Left ventricle myocardium inferior (tissue), 1 donor: ENCODE measurements at places on chromosomes 12 and 14. TPM values are rescaled to one million over a fixed set of nuclear protein-coding genes. Genes with fewer than 3 reads are reported as not detected.

DNA sequence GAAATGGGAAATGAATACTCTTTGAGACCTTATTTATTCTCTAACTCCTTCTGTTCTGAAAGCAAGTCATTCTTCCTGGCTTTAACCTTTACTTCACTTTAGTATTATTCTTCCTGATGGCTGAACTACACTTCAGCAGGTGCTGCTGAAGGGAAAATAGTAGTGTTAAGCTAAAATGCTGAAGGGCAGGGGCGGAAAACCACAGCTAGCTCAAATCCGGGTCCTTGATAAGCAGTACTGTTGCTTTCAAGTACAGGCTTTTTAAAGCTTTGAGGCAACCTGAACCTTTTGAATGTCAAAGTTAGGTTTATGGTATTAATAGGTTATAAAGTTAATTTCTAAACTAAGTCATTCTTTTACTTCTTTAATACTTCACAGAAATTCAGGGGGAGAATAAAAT is 10.7 kb downstream of the CCDC196 start:
- no peak for DNase-seq

DNA sequence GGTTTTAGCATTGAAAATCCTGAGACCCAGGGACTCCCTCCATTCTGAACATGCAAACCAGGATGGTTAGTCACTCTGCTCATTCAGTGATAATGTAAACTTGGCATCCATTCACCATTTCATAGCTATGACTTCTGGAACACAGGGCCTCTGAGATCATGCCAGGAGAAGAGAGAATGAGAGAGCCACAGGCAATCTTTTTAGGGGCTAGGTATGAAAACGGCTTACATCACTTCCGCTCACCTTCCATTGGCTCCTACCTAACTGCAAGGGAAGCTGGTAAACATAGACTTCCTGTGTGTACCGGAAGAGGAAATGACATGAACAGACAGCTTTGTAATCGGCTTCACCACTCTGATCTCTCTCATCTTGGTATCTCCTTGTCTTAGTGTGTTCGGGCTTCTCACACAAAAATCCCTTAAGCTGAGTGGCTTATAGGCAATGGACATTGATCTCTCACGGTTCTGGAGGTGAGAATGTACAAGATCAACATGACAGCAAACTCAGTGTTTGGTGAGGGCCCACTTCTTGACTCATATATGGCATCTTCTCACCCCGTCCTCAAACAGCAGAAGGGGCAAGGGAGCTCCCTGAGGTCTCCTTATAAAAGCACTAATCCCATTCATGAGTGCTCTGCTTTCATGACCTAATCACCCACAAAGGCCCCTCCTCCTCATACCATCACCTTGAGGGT is 465.9 kb upstream of the TBX3 start:
- DNase-seq, result no peak

- no peak for DNase-seq
Measured at GRCh38 chr12:65122703-65123102, 1.6 kb upstream of the WIF1 start.

DNA sequence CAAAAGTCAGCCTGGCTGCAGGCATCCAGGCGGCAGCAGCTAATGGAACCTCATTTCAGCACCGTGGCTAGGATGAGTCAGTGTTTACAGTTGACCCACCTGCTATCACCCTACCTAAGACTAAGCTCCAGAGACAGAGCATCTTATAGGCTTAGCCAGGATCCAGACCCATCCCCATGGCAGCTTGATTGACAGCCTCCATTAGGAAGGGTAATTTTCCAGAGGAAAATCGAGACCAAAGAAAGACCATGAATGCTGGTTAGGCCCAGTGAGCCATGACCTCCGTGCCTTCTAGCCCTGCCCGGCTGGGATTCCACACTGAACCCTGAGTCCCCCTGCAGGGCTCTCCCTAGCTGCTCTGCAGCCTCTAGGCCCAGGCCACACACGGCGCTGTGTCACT is 38.7 kb downstream of the TUNAR start:
- no peak for DNase-seq

- no peak for DNase-seq
Measured at GRCh38 chr14:57637901-57638300, 144.2 kb upstream of the CCDC198 start.

HSPB8 gene
- 512 TPM for total RNA-seq

POU6F1 gene
- total RNA-seq, result 9.9 TPM

- no peak for DNase-seq
Measured at GRCh38 chr12:31494455-31494854, 96.5 kb downstream of the DENND5B start.

- DNase-seq, result no peak
Measured at GRCh38 chr12:95549392-95550084, 1.7 kb downstream of the USP44 start.

GRCh38 chr14:63276492-63277342 is 42.0 kb downstream of the GPHB5 start:
- no peak for DNase-seq

DNA sequence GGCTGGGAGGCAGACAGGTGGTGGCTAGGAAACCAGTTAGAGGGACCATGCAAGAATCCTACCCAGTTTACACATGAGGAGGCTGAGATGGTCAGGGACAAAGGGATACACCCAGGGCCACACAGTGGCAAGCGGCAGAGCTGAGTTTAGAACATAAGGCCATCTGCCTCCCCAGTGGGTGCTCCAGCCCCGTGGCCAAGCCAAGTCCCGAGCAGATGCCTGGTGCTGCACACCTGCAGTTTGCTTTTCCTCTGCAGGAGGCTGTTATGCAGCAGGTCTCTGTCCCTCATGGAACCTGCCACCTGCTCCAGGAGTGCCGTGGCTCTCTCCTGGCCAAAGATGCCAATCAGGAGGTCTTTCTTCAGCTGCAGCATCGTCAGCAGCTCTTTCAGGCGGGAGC is 70.8 kb downstream of the SYNE3 start:
- DNase-seq, result no peak

- no peak for DNase-seq
Measured at GRCh38 chr14:39368261-39368959, 63.8 kb downstream of the FBXO33 start.

DNA sequence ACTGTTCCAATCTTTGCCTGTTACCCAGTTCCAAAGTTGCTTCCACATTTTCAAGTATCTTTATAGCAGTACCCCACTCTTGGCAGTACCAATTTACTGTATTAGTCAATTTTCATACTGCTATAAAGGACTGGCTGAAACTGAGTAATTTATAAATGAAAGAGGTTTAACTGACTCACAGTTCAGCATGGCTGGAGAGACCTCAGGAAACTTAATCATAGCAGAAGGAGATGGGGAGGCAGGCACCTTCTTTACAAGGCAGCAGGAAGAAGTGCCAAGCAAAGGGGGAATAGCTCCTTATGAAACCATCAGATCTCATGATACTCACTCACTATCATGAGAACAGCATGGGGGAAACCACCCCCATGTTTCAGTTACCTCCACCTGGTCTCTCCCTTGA is 215.0 kb downstream of the SNAPC1 start:
- no peak for DNase-seq

CLEC9A gene
- total RNA-seq, result not detected

- DNase-seq, result no peak
Measured at GRCh38 chr12:121123488-121123887, 9.2 kb upstream of the P2RX7 start.

DNA sequence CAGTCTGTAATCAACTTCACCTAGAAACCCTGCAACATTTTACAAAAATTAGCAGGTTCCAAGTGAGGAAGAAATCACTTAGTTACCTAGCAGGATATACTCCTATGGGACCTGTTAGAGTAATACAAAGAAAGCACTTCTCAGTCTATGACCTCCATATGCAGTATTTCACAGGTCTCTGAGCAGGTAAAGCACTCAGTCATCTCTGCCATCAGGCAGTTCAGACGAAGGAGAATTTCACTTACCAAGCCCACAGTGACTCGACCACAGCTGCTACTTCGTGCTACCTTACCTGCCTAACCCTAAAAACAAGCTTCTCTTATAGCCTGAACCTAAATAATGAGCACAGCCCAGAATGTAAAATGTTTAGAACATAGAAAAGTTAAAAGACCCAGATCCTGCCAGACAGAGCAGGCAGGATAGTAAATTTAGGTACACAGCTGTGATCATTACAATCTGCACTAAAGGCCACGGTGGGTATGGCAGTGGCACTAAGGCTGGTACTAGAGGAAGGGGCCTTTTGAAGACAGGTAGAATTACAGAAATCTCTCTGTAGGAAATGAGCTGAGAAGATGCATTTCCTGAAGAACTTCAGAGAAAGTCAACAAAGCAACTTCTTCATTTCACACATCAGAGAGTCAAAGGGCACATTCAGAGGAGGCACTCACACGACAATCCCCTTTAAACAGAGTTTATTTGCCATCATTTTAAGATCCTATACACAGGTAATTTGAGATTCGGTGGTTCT is 35.7 kb downstream of the DCAF5 start:
- no peak for DNase-seq

GPD1 gene
- total RNA-seq, result 9.0 TPM

- no peak for DNase-seq
Measured at GRCh38 chr12:62533087-62533754, 66.6 kb downstream of the MON2 start.

DNA sequence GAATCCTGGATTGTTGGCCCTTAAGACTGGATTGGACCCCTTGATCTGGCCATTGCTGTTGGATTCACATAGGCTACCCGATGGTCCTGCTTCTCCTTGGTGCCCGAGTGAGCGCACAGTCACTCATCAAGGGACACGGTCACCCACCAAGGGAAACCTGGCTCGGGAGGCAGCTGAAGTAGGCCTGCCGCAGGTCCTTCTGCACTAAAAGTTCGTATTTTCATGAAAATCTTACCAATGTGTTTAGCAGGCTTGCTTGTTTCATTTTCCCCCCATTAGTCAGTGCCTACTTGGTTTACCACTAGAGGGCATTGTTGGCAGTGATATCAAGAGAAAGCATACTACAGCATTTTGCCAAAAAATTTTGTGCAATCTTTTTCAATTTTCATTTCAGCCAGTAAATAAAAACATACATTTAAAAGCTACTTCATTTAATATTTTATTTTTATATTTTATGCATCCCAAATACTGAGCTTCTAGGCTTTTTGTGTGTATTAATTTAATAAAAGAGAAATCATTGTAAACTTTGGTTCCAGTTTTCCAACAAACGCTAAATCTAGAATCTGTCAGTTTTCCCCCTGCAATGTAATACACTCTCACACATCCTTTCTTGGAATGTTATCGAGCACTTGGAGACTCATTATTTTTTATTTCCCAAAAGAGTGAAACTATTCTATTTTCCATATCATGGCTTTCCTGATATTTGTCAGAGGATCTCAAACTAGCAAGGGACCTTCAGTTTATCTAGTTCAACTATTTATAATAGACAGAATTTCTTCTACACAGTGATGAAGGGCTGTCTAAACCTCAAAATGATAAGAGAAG is 116.7 kb downstream of the LMNTD1 start:
- no peak for DNase-seq

DNA sequence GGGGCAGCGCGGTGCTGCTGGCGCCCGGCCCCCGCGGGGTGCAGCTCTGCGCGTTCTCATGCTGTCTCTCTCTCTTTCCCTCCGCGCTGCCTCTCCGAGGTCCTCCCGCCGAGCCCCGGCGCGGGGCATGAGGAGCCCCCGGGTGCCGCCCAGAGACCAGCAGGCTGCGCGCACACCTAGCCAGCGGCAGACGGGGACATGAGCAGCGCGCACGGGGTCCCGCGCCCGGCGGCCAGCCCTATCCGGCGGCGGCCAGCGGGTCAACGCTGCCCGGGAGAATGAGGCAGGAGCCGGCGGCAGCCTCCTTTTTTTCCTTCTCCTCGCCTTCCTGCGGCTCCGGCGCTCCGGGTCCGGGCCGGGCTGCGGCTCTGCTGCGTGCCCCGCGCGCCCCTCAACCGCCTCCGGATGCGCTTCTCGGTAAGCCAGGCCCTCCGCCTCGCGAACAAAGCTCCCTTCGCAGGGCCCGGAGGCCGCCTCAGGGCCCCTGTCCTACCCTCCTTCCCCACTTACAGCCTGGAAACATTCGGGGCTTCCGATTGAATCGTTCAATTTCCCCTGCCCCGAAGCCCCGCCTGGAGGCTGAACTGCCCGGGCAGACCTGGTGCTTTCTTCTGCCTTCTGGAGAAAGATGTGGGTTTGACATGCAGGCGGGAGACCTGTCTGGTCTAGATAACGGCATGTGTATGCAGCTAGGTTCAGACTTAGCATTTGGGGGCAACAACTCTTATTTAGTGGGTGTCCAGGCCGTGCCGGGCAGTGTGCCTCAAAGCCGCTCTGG is at the start of gene TUNAR:
TUNAR (plus strand) TSS at position 72 of the 778 bp plus-strand sequence.
- DNase-seq, result no peak

DNA sequence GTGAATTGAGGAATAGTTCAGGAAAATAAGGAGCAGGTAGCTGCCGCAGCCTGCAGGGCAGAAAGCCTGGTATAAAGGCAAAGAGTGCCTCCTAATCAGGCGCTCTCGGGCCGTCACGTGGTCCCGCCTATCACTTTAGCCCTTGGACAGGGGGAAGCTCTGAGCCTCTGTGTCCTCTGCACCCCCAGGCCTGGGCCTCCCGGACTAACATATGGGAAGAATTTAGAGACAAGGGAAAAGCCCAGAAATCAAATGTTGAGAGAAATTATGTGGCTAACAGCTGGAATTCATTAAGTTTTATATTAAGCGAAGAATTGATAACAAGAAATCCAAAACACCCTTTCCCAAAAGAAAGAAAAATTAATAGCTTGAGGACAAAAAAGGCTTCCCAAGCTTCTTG is 417.7 kb downstream of the ATP23 start:
- no peak for DNase-seq

DNA sequence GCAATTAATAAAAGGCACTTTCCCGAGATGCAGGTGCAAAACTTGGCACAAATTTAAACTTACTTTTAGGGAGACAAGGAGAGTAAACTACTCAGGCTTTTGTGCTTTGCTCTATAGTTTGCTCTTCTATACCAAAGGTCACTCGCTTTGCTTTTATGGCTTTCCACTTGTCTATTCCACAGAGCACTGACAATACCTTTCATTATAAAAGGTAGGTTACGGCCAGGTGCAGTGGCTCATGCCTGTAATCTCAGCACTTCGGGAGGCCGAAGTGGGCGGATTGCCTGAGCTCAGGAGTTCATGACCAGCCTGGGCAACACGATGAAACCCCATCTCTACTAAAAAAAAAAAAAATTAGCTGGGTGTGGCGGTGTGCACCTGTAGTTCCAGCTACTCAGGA is 32.9 kb downstream of the ALKBH1 start:
- no peak for DNase-seq

GRCh38 chr12:96186607-96187301 is 7.4 kb upstream of the ELK3 start:
- DNase-seq, result no peak
